Cerebellar cortex (tissue), 1 donor: ENCODE measurements at places on chromosomes 1 and 21.

- DNase-seq, result no peak
Measured at GRCh38 chr1:21060523-21060922, 116.2 kb downstream of the EIF4G3 start.

GRCh38 chr1:172252321-172252720 lies 168.2 kb upstream of the C1orf105 start:
- DNase-seq, result no peak

GRCh38 chr1:232834066-232834465 lies 28.9 kb downstream of the MAP10 start:
- DNase-seq, result no peak

GRCh38 chr1:160997323-160998038 lies 23.5 kb downstream of the F11R start:
- peak; percentile 58 for DNase-seq

- DNase-seq, result peak; percentile 49
Measured at GRCh38 chr1:203037509-203038190, 11.4 kb downstream of the PPFIA4 start.

DNA sequence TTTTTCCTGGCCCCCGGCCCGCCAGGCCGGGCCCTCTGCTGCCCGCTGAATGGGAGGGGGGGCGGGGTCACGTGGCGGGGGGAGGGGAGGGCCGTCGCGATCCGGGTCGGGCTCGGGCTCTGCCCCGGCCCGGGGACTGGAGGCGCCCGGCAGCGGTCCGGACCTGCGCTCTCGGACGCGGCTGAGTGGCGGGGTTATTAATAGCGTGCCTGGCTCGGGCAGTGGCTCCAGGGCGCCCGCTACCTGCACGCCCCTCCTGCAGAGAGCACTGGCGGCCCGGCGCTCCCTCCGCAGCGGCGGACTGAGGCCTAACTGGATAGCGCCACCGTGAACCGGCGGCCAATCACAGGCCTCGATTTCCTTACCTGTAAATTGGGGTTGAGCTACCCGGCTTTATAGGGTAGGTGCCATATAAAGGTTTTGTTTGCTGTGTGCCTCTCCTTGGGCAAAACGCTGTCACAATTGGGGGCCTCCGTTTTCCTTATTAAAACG lies 28.1 kb downstream of the AHDC1 start:
- peak; percentile 66 for DNase-seq
